NCI-H510A (cell line): ENCODE measurements at places on chromosomes 3 and 15.

DNA sequence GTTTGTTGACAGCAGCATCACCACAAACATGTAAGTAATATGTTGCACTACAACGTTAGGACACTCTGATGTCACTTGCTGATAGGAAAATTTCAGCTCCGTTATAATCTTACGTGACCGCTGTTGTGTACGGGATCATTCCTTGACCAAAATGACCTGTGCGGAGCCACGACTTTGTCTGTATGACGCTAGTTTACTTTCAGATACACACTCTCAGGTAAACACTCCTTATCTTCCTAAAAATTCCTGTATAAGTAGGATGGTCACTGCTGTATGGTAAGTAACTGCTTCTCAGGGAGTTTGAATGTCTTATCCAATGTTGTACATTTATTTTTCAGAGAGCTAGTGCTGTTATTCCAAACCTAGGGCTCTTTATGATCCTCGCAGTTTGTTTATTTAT lies 410.3 kb downstream of the NAALADL2 start:
- no peak for DNase-seq

- DNase-seq: no peak
Observed at GRCh38 chr3:175612487-175613196, 753.5 kb downstream of the NAALADL2 start.

DNA sequence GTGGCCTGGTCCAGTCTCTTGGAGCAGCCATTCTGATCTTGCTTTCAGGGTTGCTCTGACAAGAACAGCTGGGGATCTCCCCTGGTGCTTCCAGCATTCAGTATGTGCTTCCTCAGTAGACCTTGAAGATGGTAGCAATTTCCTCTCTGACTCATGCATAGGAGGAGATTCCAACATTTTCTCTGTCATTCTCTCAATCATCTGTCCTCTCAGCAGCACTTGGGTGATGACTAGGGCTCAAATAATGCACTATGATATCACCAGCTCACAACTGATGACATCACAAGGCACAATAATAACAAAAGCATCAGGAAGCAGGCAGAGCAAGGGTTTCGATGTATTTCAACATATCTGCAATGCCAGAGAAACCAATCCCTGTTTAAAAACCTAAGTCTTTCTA lies 52.7 kb downstream of the NFKBIZ start:
- no peak for DNase-seq

DNA sequence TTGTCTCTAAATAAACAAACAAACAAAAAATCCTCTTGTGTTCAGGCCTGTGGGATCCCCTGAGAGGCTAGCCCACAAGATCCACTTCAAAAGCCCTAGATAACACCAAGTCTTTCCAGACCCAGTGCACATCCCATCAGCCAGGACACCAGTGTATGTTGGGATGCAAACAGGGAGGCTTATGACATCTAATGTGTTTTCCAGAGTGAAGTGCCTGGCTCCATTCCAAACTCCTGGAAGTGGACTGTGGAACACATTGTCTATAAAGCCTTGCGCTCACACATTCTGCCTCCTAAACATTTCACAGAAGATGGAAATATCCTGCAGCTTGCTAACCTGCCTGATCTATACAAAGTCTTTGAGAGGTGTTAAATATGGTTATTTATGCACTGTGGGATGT lies 57.0 kb downstream of the MLH1 start:
- no peak for DNase-seq

- DNase-seq: no peak
Observed at GRCh38 chr15:62756326-62756994, 286.1 kb upstream of the TPM1 start.

GRCh38 chr15:55613727-55614126 lies 25.6 kb upstream of the PYGO1 start:
- DNase-seq: no peak

GRCh38 chr15:66891776-66892175 lies 173.6 kb upstream of the SMAD3 start:
- no peak for DNase-seq

GRCh38 chr3:179000144-179000543 lies 71.5 kb downstream of the ZMAT3 start:
- no peak for DNase-seq

GRCh38 chr3:71393093-71393492 lies 190.4 kb downstream of the FOXP1 start:
- DNase-seq: no peak

GRCh38 chr3:141105828-141106628 lies 54.9 kb downstream of the SPSB4 start:
- DNase-seq: no peak

GRCh38 chr3:56795097-56795828 lies 6.5 kb downstream of the ARHGEF3 start:
- no peak for DNase-seq

DNA sequence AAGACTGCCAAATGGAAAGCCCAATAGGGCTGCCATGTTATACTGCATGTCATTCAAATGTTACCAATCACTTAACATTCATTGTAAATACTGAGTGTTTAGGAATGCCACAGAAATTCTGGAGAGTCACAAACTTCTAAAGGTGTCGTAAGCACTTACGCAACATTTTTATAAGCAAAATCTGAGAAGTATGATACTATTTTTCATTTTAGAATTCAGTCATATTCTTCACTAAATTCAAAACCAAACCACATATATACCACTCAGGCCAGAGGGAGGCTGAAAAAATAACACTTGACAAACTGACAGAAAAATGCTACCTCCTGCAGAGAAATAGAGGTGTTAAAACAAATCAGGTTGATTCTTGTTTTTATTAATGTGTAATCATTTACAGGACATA lies 89.8 kb downstream of the THBS1 start:
- DNase-seq: no peak

- DNase-seq: no peak
Observed at GRCh38 chr15:65034719-65035118, 5.3 kb upstream of the MTFMT start.

GRCh38 chr3:7964899-7965298 lies 536.7 kb upstream of the LMCD1 start:
- no peak for DNase-seq

- DNase-seq: no peak
Observed at GRCh38 chr15:64490598-64491259, 30.4 kb downstream of the ZNF609 start.

GRCh38 chr3:134361162-134361835 lies 12.9 kb downstream of the AMOTL2 start:
- no peak for DNase-seq

GRCh38 chr3:13254028-13254951 lies 165.8 kb downstream of the NUP210 start:
- peak; percentile 23 for DNase-seq

GRCh38 chr3:171230865-171231264 lies 204.3 kb upstream of the SLC2A2 start:
- DNase-seq: no peak

- no peak for DNase-seq
Observed at GRCh38 chr3:85594676-85595075, 635.9 kb downstream of the CADM2 start.

DNA sequence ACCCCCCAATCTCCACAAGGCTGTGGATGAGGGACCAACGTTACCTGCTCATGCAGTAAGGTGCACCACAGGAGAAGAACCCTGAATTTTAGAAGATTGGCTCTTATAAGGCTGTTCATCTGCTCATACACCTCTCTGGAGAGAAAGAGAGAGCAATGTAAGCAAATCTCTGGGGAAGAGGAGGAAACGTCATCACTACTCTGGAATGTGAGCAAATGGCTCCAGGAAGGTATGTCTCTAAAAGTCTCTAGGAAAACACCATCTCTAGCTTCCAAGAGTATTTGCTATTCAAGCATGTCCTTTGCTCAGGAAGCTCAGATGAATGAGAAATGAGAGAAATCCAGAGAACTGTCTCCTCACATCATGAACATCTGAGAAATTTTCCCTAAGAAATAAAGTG lies 235.4 kb downstream of the TBL1XR1 start:
- DNase-seq: no peak

- no peak for DNase-seq
Observed at GRCh38 chr3:34669490-34669889, 871.1 kb downstream of the PDCD6IP start.

GRCh38 chr3:122758877-122759560 lies 34.6 kb downstream of the HSPBAP1 start:
- DNase-seq: no peak

- DNase-seq: no peak
Observed at GRCh38 chr3:129446926-129447325, 6.9 kb downstream of the IFT122 start.

DNA sequence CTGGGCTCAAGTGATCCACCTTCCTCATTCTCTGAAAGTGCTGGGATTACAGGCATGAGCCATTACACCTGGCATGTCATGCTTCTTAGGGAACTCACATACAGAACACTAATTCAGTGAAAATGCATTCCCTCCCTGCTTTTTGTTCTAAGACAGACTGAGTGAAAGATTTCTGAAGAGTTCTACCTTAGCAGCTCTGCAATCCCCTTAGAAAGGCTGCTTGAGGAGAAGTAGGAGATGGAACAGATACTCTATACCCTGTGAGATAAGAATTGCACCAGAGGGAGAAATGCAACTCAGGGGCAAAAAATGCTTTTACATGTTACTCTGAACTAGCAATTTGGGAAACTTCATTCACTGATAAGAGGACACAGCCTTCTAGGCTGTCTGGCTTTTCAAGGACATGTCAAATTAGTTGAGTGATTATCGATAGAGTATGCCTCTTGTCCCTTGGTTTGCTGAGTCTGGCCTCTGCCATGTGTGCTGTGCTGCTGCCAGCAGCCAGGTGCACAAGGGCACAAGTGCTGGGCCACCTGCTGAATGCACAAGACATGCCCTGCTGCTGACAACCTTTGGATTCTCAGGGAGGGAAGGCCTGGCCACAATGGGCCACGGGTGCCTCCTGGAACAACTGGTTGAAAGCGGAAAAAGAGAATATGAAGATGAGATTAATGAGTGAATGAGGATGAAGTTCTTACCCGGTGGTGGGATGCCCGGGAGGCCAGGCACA lies 17.8 kb downstream of the UQCC5 start:
- peak; percentile 64 for DNase-seq

GRCh38 chr15:69421498-69421897 lies 7.3 kb downstream of the KIF23 start:
- no peak for DNase-seq

GRCh38 chr15:66184936-66185790 lies 68.4 kb downstream of the MEGF11 start:
- DNase-seq: no peak

DNA sequence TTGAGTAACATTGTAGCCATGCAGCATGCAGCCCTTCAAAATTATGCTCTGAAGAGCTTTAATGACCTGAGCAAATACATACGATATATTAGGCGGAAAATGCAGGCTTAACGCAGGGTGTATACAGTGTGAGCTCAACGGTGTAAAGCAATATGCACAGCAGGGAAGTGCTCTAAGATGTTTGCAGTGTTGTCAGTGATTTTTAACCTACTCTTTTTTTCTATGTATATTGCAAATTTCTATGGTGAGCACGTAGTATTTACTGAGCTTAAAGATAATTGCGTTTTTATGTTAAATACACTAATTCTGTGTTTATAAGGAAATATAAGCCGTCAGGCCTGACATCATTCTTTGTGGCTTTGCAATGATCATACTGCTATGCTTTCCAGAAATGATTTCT lies 42.1 kb downstream of the DGKG start:
- no peak for DNase-seq

DNA sequence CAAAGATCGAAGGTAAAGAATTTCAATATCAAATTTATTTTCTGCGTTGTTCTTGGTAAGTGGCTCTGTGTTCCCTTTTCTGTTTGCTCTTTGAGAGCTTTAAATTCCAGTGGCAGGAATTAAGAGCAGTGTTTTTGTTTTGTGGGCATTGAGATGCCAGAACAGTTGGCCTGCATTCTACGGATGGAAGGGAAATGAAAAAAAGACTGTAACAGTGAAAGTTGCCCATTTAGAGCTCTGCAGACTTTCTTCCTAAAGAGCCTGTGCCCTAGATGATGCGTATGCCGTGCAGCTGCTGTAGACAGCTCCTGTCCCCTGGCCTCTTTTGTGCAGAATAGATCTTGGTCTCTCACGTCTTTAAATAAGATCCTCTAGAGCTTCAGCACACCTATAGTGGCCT lies 58.8 kb downstream of the KAT2B start:
- no peak for DNase-seq

- DNase-seq: no peak
Observed at GRCh38 chr15:93020976-93021772, 67.8 kb downstream of the RGMA start.

GRCh38 chr3:52147804-52148203 lies 6.4 kb downstream of the POC1A start:
- no peak for DNase-seq

DNA sequence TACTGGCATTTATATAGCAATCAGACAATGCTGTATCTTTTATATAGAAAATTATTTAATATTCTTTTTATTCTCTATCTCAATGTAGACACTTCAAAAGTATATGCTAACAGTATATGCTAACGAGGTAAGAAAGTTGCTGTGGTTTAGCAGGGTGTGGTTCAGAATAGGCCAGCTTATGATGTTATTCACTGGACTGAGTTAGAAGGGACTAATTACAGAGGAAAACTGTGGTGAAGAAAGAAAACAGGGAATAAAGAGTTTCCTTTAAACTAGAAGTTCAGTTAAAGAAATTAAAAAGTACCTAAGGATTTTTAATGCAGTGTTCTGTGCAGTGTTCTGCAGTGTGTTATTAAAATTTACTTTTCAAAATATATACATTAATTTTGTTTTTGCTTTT lies 59.4 kb downstream of the MYO9A start:
- no peak for DNase-seq
